ENCODE measurements at places on chromosomes 5 and 9.
A peak's percentile ranks its signal among the peaks of the same experiment; 100 is the strongest.

DNA sequence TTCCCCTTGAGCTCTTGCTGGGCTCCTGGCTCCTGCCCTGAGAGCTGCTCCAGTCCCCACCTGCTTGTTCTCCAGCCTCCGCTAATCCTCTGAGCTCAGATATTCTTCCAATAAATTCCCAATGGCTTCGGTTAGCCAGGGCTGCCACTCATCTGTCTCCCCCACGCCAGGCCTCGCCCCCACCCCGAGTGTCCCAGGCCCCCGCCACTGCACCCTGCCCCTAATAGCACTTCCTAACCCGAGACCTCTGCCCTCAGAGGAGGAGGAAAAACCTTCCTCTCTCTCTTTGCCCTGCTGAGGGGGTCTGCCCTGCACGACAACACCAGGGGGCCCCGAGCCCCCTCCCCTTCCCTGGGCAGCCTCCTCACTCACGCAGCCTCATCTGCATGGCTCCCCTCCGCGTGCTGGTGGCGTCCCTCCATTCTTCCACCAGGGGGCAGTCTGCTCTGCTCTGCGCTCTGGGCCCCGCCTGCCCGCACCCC lies 5.4 kb upstream of the LCN15 start:
- peaks cover 2% of the 10 kb centered on the region for H3K4me1 ChIP-seq
- no peaks in the 10 kb centered on the region for H3K36me3 ChIP-seq
- H3K27me3 ChIP-seq: peaks cover 3% of the 10 kb centered on the region
- H3K4me3 ChIP-seq: no peak overlapping the region
- DNase-seq: peak; percentile 32

DNA sequence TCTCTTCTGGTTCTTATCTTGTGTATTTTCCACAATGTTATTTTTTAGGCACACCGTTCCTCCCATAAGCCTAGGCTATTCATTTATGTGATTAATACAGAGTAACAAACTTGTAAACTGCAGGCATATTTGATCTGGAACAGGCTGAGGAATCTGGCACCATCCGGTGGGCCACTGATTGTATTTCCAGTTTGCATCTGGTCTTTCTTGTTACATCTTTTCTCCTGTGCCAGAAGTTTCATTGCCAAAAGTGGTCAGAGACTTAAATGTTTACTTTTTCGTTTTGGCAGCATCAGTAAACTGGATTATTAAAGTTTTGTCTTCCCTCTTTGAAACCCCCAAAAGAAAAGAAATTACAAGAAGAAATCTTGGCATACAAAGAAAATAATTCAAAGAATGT lies 17.9 kb upstream of the ZCCHC7 start:
- H3K36me3 ChIP-seq: no peaks in the 10 kb centered on the region
- no peak overlapping the region for H3K27ac ChIP-seq
- H3K4me1 ChIP-seq: no peaks in the 10 kb centered on the region
- H3K27me3 ChIP-seq: no peaks in the 10 kb centered on the region
- DNase-seq: peak; percentile 71

DNA sequence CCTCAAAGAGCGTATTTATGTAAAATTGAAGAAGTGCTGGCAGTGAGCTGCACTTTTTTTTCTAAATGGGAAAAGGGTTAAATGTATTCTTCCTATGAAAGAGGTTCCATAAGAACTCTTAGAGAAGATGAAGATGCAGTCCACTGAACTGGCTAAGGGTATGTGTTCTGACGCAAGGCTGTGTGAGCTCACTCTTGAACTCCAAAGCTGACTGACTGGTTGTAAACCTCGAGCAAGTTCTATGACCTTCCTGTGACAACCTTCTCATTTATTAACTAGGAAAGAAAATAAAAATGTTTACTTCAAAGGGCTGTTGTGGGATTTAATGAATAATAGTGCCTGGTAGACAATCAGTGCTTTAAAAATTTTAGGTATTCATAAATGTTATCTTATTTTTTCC lies 46.7 kb downstream of the POC5 start:
- H3K27me3 ChIP-seq: no peaks in the 10 kb centered on the region
- H3K27ac ChIP-seq: no peak overlapping the region
- H3K36me3 ChIP-seq: peaks cover 3% of the 10 kb centered on the region
- H3K4me3 ChIP-seq: no peak overlapping the region

- no peaks in the 10 kb centered on the region for H3K27me3 ChIP-seq
- H3K36me3 ChIP-seq: no peaks in the 10 kb centered on the region
- H3K4me3 ChIP-seq: no peak overlapping the region
- peak overlapping the region; percentile 75 for H3K27ac ChIP-seq
- H3K4me1 ChIP-seq: no peaks in the 10 kb centered on the region
Measured at GRCh38 chr5:139985290-139985689, 57.8 kb downstream of the NRG2 start.

GRCh38 chr5:134600600-134600999 lies 32.0 kb downstream of the SAR1B start:
- peaks cover 4% of the 10 kb centered on the region for H3K36me3 ChIP-seq
- no peak for DNase-seq
- H3K27me3 ChIP-seq: no peaks in the 10 kb centered on the region
- no peaks in the 10 kb centered on the region for H3K4me1 ChIP-seq
- no peak overlapping the region for H3K4me3 ChIP-seq

GRCh38 chr9:14908295-14909180 lies 1.7 kb downstream of the FREM1 start:
- DNase-seq: no peak
- no peaks in the 10 kb centered on the region for H3K27me3 ChIP-seq
- H3K27ac ChIP-seq: peak overlapping the region; percentile 19

DNA sequence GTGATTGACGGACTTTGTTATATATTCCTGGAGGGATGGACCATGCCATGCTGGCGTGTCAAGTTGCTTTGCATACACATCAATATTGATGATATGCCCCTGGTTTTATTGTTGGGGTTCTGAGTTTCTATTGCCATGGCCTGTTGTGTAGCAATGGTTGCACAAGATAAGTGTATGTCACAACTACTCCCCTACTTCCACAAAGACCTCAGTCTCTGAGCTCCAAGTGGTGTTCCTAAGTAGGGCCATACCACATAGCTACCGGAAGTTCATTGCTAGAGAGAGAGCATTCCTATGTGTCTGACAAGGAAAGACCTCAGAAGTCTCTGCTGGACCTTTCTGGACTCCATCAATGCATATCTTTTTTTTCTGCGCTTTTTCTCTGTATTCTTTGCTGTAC lies 19.8 kb downstream of the TXNDC8 start:
- no peak overlapping the region for H3K27ac ChIP-seq
- no peaks in the 10 kb centered on the region for H3K27me3 ChIP-seq
- no peak overlapping the region for H3K4me3 ChIP-seq
- H3K36me3 ChIP-seq: no peaks in the 10 kb centered on the region
- H3K4me1 ChIP-seq: no peaks in the 10 kb centered on the region

- H3K27me3 ChIP-seq: no peaks in the 10 kb centered on the region
- no peak overlapping the region for H3K4me3 ChIP-seq
- H3K36me3 ChIP-seq: no peaks in the 10 kb centered on the region
- H3K4me1 ChIP-seq: no peaks in the 10 kb centered on the region
- peak; percentile 72 for DNase-seq
- no peak overlapping the region for H3K27ac ChIP-seq
Measured at GRCh38 chr5:157343842-157344790, 78.2 kb downstream of the CYFIP2 start.

- no peak for DNase-seq
- no peaks in the 10 kb centered on the region for H3K27me3 ChIP-seq
- no peaks in the 10 kb centered on the region for H3K4me1 ChIP-seq
- H3K36me3 ChIP-seq: no peaks in the 10 kb centered on the region
- no peak overlapping the region for H3K27ac ChIP-seq
Measured at GRCh38 chr5:178740921-178741320, 10.5 kb upstream of the ZNF354A start.

DNA sequence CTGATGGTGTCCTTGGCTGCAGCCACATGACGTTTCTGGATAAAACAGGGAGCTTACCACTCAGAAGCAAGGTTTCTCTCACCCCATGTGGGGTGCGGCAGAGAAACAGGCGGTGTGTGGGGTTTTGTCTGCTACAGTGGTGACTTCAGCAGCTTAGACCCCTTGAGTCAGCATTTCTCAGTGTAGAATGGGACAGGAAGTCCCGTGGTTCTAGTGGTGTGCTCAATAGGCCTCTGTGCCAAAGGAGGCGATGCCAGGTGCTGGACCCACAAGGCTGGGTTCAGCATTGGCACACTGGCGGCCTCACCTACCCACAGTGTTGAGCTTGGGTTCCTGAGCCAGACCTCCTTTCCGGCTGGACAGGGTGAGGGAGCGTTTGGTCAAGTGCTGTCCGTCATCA lies 125.2 kb upstream of the SMIM23 start:
- no peak for DNase-seq
- H3K4me3 ChIP-seq: no peak overlapping the region
- H3K27me3 ChIP-seq: no peaks in the 10 kb centered on the region
- no peak overlapping the region for H3K27ac ChIP-seq

DNA sequence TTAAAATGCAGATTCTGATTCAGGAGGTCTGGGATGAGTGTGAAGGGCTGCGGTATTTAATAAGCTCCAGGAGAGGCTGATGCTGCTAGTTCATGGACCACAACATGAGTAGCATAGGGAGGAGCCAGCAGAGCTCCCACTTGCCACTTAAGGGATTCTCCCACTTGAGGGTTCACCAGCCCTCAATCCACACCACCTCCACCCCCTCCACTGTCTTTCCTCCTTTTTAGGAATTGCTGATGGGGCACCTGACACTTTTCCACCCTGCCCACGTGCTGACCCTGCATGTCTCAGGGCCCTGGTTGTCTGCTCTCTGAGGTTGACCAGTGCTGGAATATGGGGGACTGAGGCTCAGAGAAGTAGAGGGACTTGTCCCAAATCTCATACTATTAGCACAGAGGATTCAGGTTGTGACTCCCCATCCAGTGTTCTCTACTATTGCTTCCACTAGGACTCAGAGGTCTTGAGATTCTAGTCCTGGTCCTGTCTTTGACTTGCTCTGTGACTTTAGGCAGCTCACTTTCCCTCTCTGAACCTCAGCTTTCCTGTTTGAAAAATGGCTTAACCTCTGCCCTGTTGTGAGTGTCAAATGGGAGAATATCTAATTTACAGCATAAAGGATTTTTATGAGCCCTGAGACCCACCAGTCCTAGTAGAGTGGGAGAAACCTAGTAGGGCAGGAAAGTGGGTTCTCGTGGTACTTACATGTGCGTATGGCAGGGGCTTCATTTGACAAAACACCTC lies 72.9 kb downstream of the PPARGC1B start:
- H3K36me3 ChIP-seq: no peaks in the 10 kb centered on the region
- no peak overlapping the region for H3K4me3 ChIP-seq
- DNase-seq: no peak
- H3K27ac ChIP-seq: no peak overlapping the region
- H3K27me3 ChIP-seq: peaks cover 28% of the 10 kb centered on the region
- peaks cover 22% of the 10 kb centered on the region for H3K4me1 ChIP-seq

GRCh38 chr5:172533399-172534228 lies 79.3 kb upstream of the SH3PXD2B start:
- no peak overlapping the region for H3K4me3 ChIP-seq
- H3K4me1 ChIP-seq: no peaks in the 10 kb centered on the region
- no peaks in the 10 kb centered on the region for H3K27me3 ChIP-seq
- no peaks in the 10 kb centered on the region for H3K36me3 ChIP-seq
- no peak for DNase-seq

DNA sequence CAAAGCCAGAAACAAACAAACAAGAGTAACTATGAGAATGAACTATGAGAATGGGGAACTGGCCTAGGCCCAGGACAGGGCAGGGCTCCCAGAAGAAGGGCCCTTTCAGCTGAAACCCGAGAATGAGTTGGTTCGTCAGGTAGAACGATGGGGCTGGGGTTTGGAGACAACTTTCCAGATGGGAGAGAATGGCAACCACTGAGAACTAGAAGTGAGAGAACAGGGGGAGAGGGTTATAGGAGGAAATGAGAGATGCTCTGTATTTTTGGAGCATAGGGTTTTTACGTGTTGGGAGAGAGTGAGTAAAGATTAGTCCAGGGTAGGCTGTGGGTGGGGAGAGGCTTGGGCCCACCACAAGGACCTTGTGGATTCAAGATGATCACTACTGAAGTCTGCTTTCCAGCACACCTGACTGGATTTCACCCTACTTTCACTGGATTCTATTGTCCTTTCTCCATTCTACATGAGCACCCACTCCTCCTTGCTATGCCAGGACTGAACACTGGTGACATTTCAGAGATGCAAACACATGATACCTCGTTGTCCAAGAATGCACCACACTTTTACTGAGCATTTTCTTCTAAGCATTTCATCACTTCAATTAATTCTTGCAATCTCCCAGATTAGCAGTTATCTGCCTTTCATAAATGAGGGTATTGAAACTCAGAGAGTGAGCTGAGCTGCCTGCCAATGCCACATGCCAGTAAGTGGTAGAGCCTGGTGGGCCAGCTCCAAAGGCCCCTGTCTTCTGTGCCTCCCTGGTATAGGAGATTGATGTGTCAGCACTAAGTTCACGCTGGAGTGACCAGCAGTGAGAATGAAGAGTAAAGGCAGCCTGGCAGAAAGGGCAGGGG lies 3.2 kb upstream of the TMEM268 start:
- H3K36me3 ChIP-seq: no peaks in the 10 kb centered on the region
- H3K27ac ChIP-seq: no peak overlapping the region
- H3K4me3 ChIP-seq: no peak overlapping the region
- H3K4me1 ChIP-seq: peaks cover 9% of the 10 kb centered on the region

DNA sequence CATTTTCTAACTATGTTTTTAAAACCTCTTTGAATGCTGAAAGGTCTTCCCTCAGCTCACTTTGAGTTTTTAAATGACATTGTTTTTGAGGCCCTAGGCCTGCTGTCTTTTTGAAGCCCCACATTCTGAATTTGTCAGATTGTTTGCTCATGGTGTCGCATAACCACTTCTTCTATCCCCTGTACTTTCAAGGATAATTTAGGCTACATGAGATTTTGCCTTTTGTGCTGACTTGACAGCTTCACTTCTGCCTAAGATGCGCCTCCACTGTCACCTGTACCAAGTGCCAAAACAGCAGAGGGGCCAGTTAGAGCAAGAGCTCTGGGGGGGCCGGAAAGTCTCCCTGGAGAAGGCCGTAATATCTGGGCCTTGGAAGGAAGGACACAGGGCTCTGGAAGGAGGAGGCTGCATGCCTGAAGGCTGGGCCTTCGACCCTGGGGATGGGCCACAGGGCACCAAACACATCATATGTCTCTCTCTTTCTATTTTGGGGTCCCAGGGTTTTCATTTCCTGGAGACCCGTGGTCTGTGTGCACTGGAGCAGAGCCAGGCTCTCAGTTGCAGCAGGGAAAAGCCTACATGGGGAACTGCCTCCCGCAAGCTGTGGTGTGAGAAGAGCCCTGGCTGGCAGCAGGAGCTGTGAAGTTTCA lies 49.1 kb downstream of the NDST1 start:
- H3K27me3 ChIP-seq: no peaks in the 10 kb centered on the region
- no peak overlapping the region for H3K4me3 ChIP-seq
- H3K4me1 ChIP-seq: peaks cover 1% of the 10 kb centered on the region
- H3K27ac ChIP-seq: no peak overlapping the region
- peaks cover 14% of the 10 kb centered on the region for H3K36me3 ChIP-seq

DNA sequence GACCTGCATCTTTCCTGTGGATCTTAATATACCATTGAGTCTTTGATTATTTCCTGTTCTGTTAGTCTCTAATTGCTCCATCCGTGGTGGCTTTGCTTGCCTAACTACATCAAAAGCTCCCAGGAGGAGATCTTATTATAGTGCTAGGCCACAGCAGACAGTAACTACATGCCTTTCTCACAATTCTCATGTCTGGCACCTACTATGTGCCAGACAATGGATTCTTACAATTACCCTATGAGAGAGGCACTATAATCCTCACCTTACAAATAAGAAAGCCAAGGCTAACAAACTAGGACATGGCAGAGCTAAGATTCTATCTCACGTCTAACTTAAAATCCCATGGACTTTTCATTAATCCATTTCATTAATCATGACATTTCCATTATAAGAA lies 70.3 kb upstream of the TARS1 start:
- no peak for DNase-seq
- H3K4me3 ChIP-seq: no peak overlapping the region
- H3K4me1 ChIP-seq: no peaks in the 10 kb centered on the region
- no peaks in the 10 kb centered on the region for H3K36me3 ChIP-seq
- H3K27ac ChIP-seq: no peak overlapping the region

GRCh38 chr5:33242277-33242676 lies 198.5 kb upstream of the TARS1 start:
- no peaks in the 10 kb centered on the region for H3K27me3 ChIP-seq
- no peaks in the 10 kb centered on the region for H3K36me3 ChIP-seq
- no peak overlapping the region for H3K4me3 ChIP-seq
- peaks cover 3% of the 10 kb centered on the region for H3K4me1 ChIP-seq
- no peak for DNase-seq
- no peak overlapping the region for H3K27ac ChIP-seq
